MCF 10A (cell line): ENCODE measurements at places on chromosomes 13 and 19. TPM values are rescaled to one million over a fixed set of nuclear protein-coding genes. Genes with fewer than 3 reads are reported as not detected.

DNA sequence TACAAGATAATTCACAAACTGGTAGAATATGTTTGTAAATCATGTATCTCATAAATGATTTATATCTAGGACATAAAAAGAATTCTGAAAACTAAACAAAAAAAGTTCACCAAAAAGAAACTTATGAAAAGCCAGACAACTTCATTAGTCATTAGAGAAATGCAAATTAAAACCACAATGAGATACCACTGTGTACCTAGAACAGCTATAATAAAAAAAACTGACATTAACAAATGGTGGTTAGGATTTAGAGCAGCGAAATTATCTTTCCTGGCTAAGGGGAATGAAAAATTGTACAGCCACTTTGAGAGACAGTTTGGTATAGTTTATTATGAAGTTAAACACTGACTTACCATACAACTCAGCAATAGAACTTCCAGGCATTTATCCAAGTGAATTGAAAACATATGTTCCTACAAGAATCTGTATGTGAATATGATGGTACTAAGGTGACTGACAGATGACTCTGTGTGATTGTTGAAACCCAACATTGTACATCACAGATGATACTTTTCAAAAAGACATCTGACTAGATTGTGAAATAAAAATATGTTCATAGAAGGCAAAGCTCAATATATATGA is 41.8 kb downstream of the UGGT2 start:
- H3K4me3 ChIP-seq: no peak overlapping the region
- DNase-seq: no peak
- no peaks in the 10 kb centered on the region for H3K4me1 ChIP-seq
- peaks cover 35% of the 10 kb centered on the region for H3K36me3 ChIP-seq

GRCh38 chr13:101155920-101156319 is 260.4 kb downstream of the NALCN start:
- DNase-seq: peak; percentile 20
- no peaks in the 10 kb centered on the region for H3K36me3 ChIP-seq
- H3K4me1 ChIP-seq: peaks cover 3% of the 10 kb centered on the region
- no peak overlapping the region for H3K27ac ChIP-seq
- no peaks in the 10 kb centered on the region for H3K27me3 ChIP-seq

- no peak for DNase-seq
- peaks cover 15% of the 10 kb centered on the region for H3K4me1 ChIP-seq
- no peaks in the 10 kb centered on the region for H3K27me3 ChIP-seq
- peaks cover 38% of the 10 kb centered on the region for H3K36me3 ChIP-seq
Observed at GRCh38 chr19:1206150-1206863, 729 bp downstream of the STK11 start.

- H3K4me1 ChIP-seq: no peaks in the 10 kb centered on the region
- DNase-seq: no peak
- peaks cover 75% of the 10 kb centered on the region for H3K36me3 ChIP-seq
- H3K27me3 ChIP-seq: no peaks in the 10 kb centered on the region
- H3K27ac ChIP-seq: no peak overlapping the region
- no peak overlapping the region for H3K4me3 ChIP-seq
Observed at GRCh38 chr13:110644892-110645521, 29.7 kb downstream of the NAXD start.

DNA sequence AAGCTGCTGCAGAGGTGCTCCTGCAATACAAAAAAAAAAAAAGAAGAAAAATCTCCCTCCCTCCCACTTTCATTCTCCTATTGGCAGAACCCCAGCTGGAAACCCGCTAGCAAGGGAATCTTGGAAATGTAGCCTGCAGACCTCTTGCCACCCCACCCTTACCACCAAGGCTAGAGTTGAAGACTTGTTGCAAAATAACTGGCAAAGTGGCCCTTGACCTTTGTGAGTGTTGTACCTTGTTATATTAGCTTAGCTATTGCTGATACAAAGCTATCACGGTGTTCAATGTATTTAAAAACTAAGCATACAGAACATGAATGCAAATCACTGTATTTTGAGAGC is 57.5 kb upstream of the KCTD4 start:
- H3K36me3 ChIP-seq: peaks cover 15% of the 10 kb centered on the region
- DNase-seq: peak; percentile 54
- H3K27me3 ChIP-seq: no peaks in the 10 kb centered on the region
- peaks cover 22% of the 10 kb centered on the region for H3K4me1 ChIP-seq

- DNase-seq: no peak
- H3K4me3 ChIP-seq: no peak overlapping the region
- no peak overlapping the region for H3K27ac ChIP-seq
- no peaks in the 10 kb centered on the region for H3K27me3 ChIP-seq
Observed at GRCh38 chr13:105928048-105928447, 607.4 kb downstream of the EFNB2 start.

DNA sequence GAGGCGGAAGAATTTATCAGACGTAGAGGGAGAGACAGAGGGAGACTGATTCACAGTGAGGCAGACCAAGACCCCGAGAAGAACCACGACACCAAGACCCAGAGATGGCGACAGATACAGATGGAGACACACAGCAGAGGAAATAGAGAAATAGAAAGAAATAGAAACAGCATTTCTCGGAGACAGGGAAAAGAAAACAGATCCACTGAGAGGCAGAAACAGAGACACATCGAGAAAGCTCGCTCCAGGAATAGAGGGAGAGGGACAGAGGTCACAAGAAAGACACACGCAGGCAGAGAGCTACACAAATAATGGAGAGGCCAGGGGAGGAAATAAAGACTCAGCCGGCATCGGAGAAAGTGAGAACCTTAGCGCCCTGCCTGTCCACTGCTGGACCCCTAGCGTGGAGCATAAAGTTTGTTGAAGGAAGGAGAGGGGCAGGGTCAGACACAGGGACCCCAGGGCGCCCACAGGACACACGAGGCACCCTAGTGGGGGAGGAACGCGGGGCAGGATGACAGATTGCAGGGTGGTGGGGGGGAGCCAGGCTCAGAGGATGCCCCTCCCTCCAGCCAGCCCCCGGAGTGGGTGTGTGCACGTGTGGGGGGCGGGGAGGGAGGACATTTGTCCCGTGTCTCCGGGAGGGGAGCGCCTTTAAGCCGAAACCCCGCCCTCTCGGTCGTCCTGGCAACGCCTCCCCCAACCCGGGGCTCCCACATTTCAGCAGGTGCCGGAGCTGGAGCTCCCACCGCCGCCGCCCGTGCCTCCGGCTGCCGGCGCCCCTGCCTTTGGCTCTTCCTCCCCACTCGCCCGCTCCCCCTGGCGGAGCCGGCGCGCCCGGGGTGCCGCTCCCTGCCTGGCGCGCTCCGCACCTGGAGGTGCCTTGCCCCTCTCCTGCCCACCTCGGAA is at the start of gene PRKCG:
Gene PRKCG (plus strand): TSS at position 716 of the 909 bp plus-strand sequence. CDS start 298 bp downstream, outside the sequence.
- H3K36me3 ChIP-seq: peaks cover 14% of the 10 kb centered on the region
- no peaks in the 10 kb centered on the region for H3K4me1 ChIP-seq
- H3K27me3 ChIP-seq: no peaks in the 10 kb centered on the region
- peak; percentile 35 for DNase-seq
- H3K4me3 ChIP-seq: no peak within 1 kb of the TSS

GRCh38 chr19:58328999-58329398 is 2.2 kb downstream of the ZSCAN22 start:
- H3K4me3 ChIP-seq: no peak overlapping the region
- no peak for DNase-seq
- peaks cover 9% of the 10 kb centered on the region for H3K4me1 ChIP-seq
- H3K36me3 ChIP-seq: no peaks in the 10 kb centered on the region
- H3K27ac ChIP-seq: no peak overlapping the region
- no peaks in the 10 kb centered on the region for H3K27me3 ChIP-seq

Gene ZNF728
- total RNA-seq: not detected in 2 replicates

Gene ZNF888
- 7.0 and 7.3 TPM in 2 replicates for total RNA-seq

Gene GDF15
- total RNA-seq: 193 and 288 TPM in 2 replicates

Gene FCER2
- not detected in 2 replicates for total RNA-seq

Gene CADM4
- 3.2 and 3.8 TPM in 2 replicates for total RNA-seq

Gene ECSIT
- 19.2 and 26.8 TPM in 2 replicates for total RNA-seq
